ENCODE measurements at places on chromosomes 4 and X.

GRCh38 chrX:140917354-140918115, 84.9 kb upstream of the SPANXB1 start:
- DNase-seq, result no peak

- no peak for DNase-seq
Observed at GRCh38 chrX:526295-527224, 104.0 kb upstream of the SHOX start.

GRCh38 chr4:174209341-174209740, 74.1 kb downstream of the FBXO8 start:
- no peak for DNase-seq

DNA sequence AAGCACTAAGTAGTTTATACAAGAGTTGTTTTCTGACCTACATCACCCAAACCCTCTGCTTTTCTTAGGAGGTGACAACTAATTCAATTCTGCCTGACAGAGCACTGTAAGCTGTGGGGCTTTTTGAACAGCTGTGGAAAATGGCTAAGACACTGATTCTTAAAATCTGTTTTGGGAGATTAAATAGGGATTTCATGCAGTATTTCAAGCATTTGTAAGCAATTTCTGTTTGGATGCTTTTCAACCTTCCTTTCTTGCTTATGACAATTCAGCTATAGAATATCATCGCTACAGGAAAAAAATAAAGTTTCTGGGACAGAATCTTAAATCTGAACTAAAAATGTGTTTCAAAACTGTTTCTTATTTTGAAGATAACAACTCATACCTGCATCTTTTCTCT, 459.5 kb downstream of the RAPGEF2 start:
- DNase-seq, result no peak

DNA sequence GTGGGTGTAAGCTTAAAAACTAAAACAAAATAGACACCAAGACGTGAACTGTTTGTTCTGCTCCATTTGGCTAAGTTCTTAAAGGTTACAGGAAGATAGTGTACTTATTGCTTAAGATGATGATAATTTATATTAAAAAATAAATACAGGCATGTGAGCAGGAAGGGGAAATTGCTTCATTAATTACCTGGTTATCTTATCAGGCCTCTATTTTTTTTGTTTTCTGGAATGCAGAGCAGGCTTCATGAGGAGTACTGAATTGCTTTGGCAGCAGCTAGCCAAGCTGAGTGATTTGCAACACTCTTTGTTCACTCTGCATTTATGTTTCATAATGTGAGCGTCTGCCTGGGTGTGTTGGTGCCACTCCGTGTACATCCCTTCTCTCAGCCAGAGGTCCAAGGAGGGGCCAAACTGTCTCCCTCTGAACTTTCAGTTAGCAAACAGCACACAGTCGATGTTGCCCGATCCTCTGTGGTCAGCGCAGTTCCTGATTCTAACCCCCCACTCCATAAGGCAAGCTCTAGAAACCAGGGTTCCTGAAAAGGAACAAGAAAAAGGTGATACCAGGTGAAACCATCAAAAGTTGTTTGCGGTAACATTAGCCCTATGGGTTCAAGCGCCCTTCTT, 348.2 kb downstream of the SPRY1 start:
- no peak for DNase-seq

DNA sequence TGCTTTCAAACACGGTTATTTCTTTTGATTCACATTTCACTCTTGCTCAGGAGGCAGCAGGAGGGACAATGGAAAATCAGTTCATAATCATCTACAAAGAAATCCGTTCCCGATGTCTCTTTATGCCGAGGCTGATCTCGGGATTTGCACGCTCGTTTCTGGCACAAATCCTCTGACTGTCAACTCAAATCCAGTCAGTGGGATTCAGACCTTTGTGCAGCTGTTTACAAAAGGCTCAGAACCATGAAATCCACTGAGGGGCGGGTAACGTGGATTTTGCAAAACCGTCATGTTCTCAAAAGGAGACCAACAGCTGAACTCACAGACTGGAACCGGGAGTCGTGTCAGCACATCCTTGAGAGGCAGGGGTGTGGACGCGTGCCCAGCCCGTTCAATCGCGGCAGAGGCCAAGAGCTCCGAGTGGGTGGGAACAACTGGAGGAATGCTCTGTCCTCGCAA, 46.4 kb downstream of the ACOX3 start:
- no peak for DNase-seq

GRCh38 chrX:57453901-57454300, 137.9 kb upstream of the ZXDB start:
- DNase-seq, result no peak

GRCh38 chrX:45187731-45188130, 12.9 kb downstream of the DIPK2B start:
- DNase-seq, result no peak

GRCh38 chrX:113947548-113947947, 636.3 kb upstream of the HTR2C start:
- no peak for DNase-seq

GRCh38 chrX:53476371-53476770, 42.2 kb upstream of the HSD17B10 start:
- no peak for DNase-seq

DNA sequence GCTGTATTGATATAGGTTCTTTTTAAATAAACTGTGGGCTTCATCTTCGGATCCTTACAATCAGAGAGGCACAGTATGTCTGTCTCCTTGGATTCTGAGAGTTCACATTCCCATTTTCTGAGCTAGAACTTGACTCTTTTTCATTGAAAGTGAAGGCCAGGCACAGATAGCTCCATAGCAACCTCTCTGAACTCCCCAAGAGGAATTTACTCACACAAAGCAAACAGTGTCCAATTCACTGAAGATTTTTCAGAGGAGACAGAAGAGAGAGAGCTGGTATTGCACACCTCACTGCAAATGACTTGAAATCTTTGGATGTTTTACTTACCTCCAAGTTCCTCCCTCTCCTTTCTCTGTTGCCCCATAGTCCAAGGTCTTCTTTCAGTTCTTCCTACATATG, 130.9 kb upstream of the CASK start:
- no peak for DNase-seq

DNA sequence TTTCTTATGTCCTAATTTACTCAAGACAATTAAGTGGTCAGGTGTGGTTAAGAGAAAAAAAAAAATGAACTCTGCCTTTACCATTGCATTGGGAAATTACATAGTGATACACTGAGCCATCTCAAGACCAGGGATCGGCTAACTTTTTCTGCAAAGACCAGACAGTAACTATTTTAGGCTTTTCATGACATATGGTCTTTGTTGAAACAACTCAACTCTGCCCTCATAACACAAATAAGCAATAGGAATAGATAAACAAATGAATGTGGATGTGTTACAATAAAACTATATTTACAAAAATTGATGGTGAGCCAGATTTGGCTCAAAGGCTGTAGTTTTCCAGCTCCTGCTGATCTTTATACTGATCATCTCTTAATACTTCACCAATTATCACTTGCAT, 632.6 kb upstream of the INTU start:
- no peak for DNase-seq

DNA sequence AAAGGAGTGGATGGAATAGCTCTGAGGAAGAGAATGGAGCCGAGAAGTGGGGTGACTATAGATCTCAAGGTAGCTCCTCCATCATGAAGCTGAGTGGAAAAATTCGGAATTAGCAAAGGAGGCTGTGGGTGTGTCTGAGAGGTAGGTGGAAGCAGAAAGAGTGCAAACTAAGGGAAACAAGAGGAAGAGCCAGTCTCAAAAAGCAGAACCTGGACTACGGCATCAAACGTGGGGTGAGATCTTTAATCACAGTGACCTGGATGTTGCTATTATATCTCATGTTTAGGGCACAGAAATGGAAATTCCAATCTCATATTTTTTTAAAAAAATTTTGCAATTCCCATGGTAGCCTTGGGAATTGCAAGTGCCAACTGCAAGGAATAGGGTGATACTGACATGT, 162.5 kb upstream of the RASGEF1B start:
- DNase-seq, result no peak

- no peak for DNase-seq
Observed at GRCh38 chr4:129788486-129788885, 692.5 kb downstream of the C4orf33 start.

GRCh38 chr4:472881-473569, 25.9 kb downstream of the ZNF721 start:
- no peak for DNase-seq

DNA sequence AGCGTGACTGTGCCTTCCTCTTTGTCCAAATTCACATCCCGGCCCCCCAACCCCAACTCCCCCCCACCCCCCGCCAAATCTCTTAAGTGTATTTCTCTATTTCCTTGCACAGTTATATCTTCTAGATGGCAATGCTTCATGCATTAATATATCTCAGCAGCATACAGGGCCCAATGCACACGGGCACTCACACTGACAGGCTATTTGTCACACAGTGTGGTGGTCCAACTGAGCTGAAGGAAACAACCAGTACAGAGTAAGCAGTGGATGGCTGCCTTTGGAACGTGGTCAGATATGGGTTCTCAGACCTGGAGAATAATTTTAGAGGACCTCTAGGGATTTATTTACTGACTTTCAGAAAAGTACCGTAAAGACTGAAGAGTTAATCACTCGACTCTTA, 681 bp downstream of the EXOC1 start:
- no peak for DNase-seq

GRCh38 chrX:63809173-63809572, 24.2 kb upstream of the ARHGEF9 start:
- no peak for DNase-seq

DNA sequence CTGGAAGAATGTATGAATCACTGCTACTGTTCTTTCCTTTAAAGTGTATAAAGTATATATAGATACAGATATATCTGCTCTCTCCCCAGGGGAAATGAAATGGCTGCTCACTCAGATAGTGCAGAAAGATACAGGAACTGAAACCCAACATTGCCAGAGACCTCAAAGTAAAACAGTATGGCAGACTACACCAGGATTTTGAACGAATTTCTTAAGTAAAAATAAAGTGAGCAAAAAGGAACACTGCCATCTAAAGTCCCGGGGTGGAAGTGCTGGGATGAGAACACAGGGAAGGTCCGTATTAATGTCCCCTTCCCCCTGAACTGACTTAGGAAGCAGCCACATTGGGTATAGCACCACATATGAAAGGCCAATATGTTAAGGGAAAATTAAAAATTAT, 93.4 kb downstream of the TMA16 start:
- DNase-seq, result no peak

- no peak for DNase-seq
Observed at GRCh38 chrX:135213200-135213844, 38.5 kb upstream of the ETDA start.

DNA sequence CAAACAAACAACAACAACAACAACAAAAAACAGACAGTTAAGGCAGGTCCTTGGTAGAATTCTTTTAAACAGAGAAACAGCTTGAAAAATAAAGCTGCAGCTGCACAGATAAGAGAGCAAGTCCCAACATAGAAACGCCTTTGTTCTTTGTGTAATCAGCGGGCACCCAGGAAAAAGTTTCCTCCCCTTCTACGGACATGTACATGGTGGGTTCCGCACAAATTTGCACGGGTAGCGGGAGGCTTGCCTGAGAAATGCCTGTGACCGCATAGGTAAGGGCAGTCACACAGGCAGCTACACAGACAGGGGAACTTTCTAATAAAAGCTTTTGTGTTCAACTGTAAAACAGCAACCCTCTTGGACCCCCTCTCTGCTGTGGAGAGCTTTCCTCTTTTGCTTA, 25.7 kb upstream of the CT47A1 start:
- no peak for DNase-seq

DNA sequence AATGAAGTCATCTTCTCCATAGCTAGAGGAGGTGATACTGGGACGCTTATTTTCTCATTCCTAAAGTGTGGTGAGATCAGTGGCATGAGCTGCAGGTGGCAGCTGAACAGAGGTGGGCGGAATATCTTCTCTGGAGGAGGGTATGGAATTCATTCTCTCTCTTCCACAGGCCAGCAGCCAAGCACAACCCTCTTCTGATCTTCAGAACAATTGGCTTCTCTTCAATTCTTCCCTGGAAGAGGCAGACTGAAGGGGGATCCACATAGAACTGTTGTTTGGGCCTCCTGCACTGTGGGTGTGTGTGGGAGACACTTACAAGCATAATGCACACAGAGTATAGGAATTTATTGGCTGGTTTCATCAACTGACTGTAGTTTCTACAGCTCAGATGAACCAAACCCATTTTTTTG, 180.4 kb upstream of the RASGEF1B start:
- DNase-seq, result no peak

- no peak for DNase-seq
Observed at GRCh38 chrX:145393702-145394235, 146.5 kb downstream of the SPANXN1 start.

GRCh38 chr4:151661873-151662272, 98.9 kb downstream of the GATB start:
- no peak for DNase-seq

- no peak for DNase-seq
Observed at GRCh38 chr4:23861897-23862296, 27.9 kb downstream of the PPARGC1A start.

DNA sequence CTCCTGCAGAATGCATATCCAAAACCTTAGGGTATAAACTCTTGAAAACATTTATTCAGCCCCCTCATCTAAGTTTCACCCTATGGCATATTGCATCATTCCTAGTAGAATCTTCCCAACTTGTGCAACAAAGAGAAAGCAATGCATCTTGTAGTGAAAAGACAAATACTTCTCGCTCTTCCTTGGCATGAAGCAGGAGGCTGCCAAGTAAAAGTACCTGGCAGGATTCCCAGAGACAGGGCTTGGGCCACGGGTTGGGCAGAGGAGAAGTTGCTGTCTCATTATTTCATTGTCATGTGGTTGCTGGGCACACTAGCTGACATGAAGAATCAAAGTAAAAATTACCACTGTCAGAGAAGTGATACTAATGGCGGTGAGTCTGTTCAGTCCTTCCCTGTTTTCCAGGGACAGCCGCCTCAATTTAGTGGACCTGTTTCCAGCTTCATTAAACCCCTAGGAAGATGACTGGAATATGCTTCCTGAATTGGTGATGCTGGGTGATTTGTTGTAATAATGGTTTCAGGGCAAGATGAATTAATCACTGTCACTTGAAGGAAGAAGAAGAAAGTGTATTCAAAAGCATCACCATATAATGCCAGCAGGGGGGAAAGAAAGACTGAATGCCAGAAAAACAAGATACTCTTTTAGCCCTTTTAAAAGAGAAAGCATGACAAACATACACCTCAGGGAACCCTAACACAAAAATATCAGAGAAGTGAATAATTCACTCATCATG, 380.5 kb upstream of the IGFBP7 start:
- no peak for DNase-seq

- DNase-seq, result no peak
Observed at GRCh38 chrX:41148553-41148952, 63.3 kb downstream of the USP9X start.

DNA sequence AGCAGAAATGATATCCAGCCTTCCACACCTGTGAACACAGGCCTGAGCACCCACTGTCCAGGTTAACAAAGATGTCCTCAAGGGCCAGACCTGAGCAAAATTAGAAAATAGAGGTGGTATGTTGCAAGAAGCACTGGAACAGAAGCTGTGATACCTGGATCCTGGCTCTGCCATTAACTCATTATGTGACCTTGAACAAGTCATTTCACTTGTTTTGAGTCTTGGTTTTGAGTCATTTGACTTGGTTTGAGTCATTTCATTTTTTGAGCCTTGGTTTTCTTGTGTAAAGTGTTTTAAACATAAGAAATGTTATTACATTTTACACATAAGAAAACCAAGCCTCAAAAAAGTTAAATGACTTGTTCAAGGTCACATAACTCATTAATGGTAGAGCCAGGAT, 2.9 kb upstream of the NWD2 start:
- DNase-seq, result no peak
